GM06990 (cell line): ENCODE measurements at places on chromosomes 6 and 20.

GRCh38 chr20:63701051-63701328, 4.5 kb downstream of the TNFRSF6B start:
- DNase-seq = no peak

DNA sequence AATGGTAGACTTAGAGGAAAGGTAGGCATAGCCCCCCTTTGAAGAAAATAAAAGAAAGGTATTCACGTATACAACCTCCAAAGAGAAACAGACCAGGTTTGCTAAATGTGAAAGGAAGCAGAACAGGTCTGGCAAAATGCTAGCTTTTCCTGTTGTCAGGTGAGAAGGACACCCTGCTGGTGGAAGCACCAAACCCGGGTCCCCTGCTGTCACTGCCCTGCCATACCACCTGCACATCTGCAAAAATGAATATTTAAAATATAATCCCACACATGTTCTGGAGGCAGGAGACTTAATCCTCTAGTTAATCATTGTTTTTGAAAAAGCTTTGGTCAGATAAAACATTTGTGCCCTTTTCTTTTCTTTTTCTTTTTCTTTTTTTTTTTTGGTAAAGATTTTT, 48.9 kb upstream of the OLIG3 start:
- no peak for DNase-seq

- DNase-seq = no peak
These were observed 3.2 kb upstream of the RIPOR3 start for GRCh38 chr20:50694379-50695134.

DNA sequence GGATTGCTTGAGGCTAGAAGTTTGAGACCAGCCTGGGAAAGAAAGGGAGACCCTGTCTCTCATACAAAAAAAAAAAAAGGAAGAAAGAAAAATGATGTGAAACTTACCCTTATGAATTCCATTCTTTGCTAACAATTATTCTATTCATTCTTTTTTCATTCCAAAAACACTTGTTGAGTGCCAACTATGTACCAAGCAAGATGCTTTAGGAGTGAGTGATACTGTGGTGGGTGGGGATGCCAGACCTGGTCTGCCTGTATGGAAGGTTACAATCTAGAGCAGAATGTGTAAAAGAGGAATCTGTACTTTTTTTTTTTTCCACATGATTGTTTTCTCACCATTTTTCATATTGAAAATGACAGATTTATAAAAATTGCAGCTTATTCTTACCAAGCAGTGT, 73.8 kb upstream of the TULP1 start:
- no peak for DNase-seq

- no peak for DNase-seq
These were observed 1.5 kb downstream of the MAFB start for GRCh38 chr20:40687384-40688128.

GRCh38 chr6:3390698-3391097, 66.2 kb downstream of the SLC22A23 start:
- DNase-seq = no peak

DNA sequence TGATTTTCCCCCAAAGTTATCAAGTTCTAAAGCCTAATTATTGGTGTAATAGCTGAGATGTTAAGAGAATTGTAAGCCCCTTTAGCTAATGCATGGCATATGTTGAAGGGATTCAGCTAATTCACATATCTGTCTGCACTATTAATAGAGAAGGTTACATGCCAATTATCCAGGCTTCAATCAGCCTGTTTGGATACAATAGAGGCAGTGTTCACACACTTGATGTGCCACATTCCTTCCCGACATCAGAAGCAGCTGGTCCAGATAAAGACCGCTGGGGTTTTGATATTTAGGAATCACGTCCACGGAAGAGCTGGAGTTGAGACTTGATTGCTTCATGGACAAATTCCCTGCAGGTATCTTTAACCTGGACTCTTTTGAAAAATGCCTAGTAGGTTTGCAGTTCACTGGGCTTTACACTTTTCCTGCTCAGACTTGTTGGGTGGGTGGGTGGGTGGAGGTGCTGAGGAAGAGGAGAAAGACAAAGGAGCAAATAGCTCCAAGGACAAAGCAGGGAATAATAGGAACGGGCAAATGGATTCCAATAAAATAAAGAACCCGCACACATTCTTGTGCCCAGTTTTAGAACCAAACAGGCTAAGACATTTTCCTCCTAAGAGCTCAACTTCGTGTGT, 142.6 kb upstream of the ZNF217 start:
- no peak for DNase-seq

DNA sequence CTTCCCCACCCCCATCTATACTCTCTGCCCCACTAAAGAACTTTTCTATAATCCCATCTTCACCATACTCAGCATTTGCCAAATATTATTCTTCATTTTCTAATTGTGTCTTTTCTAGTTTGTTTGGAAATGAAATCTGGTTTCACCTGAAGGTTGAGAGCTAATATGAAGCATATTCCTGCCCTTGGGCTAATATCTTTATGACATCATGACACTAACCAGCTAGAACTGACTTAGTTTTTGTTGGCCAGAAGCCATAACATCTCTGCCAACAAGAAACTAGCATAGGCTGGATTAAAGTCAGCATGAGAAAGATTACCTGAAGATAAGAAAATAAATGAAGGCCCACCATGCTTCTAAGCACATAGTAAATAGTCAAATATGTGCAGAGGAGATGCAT, 16.7 kb downstream of the UNC5CL start:
- DNase-seq = no peak

DNA sequence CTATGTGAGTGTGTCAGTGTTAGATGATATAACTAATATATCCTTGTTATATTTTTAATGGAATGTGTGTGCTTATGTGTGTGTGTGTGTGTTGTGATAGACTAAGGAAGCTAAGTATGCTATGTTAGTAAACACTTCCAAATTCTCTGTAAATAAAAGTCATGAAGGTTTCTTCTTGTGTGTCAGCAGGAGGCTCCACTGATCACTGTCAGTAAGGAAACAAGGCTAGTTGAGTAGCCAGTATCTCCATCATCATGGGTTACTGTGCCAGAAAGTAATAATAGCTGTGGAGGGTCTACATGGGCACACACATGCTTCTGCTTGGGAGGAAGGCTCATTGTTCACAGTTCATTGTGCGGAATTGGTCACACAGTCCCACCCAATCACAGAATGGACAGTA, 302.8 kb upstream of the RNF217 start:
- no peak for DNase-seq

DNA sequence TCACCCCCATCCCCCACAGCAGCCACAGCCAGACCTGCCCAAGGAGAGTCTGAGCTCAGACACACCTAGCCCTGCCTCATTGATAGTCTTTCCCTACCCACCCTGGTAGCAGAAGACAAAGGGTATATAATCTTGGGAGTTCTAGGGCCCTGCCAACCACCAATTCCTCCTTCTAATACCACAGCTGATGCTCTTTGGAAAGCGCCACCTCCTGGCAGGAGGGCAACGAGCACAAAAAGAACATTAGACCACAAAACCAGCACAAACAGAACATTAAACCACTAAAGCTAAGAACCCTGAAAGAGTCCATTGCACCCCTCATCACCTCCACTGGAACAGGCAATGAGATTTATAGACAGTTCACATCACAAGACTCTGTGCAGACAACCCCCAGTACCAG, 195.8 kb upstream of the FUT9 start:
- no peak for DNase-seq

- DNase-seq = no peak
These were observed 26.2 kb downstream of the SLC16A10 start for GRCh38 chr6:111113336-111114086.

DNA sequence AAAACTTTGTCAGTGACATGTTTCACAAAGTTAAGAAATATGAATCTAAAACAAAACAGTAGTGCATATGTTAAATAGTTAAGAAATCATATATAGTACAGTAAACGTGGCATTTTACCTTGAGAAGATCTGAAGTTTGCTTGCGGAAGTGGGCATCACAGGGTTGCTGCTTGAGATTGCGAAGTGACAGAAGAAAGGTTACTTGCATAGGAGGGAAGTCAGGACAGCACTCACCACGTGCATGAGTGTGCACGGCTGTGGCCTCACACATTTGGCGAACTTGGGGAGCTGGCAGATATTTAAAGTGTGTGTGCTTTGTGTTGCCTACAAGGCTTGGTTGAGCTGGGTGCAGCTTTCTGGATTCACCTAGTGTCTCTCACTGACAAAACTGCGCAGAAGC, 431.5 kb upstream of the ARID1B start:
- DNase-seq = no peak

DNA sequence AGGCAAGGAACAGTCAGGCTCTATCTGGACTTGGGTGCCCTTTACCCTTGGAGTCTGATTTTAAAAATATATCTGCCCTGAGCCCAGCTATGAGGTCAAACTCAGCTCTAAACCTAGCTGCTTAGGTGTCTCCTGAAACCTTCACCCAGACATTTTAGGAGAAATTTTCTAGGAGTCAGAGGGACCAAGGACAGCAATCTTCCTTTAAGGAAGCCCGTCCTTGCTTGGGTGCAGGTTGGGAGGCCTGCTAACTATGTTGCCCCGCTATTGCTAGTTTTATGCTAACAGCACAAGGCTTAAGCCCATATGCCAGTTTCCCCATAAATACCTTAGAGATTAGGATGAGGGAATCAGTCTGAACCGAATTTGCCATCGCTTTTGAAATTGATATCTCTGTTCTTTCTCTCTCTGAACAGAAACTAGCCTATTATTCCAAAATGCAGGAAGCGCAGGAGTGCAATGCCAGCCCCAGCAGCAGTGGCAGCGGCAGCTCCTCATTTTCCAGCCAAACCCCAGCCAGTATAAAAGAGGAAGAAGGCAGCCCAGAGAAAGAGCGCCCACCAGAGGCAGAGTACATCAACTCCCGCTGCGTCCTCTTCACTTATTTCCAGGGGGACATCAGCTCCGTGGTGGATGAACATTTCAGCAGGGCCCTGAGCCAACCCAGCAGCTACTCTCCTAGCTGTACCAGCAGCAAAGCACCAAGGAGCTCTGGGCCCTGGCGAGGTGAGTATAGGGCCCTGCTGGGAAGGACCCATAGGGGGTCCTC, 2.6 kb downstream of the VGLL2 start:
- no peak for DNase-seq

DNA sequence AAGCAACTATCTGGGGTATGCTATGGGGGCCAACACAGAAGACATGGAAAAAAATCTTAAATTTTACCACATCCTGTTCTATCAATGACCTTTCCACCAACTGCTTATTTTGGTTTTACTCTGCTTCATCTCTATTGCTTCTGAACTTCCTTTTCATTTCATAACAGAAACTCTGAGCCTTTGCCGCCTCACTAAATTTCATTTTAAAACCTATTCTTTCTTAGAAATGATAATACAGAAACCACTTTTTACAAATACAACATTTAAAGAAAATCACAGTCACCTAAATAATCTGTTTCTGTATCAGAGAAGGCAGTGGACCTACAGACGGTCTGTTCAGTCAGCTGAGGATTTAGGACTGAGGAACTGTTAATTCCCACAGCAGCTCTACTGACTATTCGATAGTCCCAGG, 117.5 kb downstream of the KCNQ5 start:
- DNase-seq = peak; percentile 52

DNA sequence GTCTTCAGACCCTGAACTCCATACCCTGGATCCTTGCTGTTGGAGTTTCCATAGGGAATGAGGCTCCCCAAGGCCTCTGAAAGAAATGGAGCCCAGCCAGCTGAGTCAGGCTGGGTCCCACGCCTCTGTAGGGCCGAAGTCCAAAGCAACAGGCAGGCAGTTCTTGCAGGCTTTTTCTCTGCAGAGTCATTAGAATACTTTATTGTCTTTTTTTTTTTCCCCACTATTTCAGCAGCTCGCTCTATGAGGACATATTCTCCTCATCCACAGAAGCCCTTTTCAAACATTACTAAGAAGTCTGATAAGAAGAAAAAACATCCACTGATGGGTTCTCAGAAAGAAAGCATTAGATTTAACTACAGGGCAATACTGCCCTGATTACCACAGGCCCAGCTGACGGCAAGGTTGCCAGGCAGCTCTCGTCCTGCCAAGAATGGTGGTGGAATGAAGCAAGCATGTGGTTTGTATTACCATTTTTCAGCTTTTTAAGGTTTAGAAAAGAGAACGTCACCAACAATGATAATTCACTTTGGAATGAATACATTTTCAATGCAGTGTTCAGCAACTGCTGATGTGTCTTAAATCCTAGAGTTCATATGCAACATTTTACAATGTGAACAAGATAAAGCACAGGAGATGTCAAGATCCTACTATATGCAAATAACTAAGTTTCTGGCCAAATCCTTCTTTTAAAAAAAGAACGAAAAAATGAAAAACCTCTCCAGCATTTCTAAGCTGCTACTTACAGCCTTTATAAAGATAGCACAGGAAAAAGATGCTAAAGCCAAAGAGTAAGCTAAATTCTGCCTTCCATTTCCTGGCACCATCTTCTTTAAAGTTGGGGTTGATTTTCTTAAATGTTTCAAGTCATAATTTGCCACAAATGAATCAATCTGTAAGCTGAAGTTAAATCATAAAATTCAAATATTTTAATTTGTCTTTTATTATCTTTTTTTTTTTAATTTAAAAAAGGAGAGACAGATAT, 223.6 kb upstream of the CITED2 start:
- DNase-seq = no peak

DNA sequence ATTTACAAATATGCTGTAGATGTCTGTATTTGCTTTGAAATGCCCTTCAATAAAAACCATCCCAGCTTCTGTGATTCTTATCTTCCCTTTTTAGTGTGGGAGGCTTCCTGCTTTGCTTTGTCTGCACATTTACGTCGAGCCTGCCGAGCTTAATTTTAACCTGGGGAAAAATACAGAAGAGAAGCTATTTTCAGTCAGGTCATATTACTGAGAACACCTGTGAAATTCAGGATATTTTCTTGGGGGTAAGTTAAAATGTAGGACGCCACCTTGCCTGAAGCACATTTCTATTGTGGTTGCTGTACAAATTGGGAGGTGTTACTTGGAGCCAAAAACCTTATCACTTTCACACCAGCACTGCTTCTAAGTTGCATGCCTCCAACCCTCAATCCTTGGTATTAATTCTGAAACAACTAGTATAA, 43.6 kb upstream of the FUCA2 start:
- DNase-seq = no peak

- no peak for DNase-seq
These were observed 54.4 kb upstream of the RBM24 start for GRCh38 chr6:17226786-17227233.

- DNase-seq = no peak
These were observed 91.8 kb downstream of the TMEM200A start for GRCh38 chr6:130457605-130458004.

GRCh38 chr20:50567860-50568548, 57.8 kb downstream of the PTPN1 start:
- no peak for DNase-seq

- no peak for DNase-seq
These were observed 12.7 kb upstream of the EFHC1 start for GRCh38 chr6:52407467-52407866.

DNA sequence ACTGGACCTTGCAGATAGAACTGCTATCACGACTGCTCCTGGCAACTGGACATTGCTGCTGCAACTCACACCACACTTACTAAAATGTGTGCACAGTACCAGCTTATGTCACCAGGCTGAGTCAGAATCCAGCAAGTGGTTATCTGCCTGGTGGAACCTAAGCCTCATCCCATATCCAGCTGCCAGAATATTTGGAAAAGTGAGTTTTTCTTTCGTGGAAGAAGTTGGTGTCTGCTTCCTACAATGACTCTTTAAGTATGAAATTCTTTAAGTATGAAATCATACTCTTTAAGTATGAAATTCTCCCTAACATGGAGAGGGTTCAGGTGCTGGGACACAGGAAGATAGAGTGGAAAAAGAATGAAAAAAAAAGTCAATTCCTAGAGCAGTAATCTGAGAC, 16.4 kb upstream of the POLR1H start:
- DNase-seq = no peak
